ENCODE measurements at places on chromosomes 6 and 20.

DNA sequence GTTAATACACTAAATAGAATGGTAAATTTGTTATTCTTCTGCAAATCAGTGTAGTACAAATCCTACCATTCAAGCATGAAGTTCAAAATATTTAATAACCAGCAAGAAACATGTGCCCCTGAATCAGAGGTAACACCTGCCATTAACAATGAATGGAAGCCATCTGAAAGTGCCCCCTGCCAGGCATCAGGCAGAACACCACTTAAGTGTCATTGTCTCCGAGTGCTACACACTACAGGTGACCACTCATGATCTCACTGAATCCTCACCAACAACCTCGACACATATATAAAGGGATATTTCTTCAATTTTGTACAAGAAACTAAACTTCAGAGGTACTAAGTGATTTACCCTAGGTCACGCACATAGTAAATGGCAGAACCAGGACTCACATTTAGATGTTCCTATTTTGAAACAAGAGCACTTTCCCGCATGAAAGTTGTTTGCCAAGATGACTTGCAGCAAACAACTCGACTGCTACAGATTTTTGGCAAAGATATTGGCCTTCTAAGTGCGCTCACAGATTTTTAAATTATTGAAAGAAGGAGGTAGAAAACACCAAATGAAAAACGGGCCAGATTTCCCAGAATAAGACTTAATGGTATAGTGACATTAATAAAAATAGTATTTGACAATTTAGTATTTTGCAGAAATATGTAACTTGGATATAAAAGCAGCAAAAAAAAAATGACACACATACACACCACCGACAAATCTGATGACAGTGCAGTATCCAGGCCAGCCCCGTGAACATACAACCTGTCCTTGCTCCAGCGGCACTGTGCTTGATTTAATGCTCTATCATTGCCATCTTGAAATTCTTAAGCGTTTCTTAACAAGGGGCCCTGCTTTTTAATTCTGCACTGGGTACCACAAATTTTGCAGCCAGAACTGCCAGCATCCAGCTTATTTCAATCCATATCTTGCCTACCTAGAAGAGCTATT lies 274.5 kb downstream of the ALDH8A1 start:
- no peak for DNase-seq

DNA sequence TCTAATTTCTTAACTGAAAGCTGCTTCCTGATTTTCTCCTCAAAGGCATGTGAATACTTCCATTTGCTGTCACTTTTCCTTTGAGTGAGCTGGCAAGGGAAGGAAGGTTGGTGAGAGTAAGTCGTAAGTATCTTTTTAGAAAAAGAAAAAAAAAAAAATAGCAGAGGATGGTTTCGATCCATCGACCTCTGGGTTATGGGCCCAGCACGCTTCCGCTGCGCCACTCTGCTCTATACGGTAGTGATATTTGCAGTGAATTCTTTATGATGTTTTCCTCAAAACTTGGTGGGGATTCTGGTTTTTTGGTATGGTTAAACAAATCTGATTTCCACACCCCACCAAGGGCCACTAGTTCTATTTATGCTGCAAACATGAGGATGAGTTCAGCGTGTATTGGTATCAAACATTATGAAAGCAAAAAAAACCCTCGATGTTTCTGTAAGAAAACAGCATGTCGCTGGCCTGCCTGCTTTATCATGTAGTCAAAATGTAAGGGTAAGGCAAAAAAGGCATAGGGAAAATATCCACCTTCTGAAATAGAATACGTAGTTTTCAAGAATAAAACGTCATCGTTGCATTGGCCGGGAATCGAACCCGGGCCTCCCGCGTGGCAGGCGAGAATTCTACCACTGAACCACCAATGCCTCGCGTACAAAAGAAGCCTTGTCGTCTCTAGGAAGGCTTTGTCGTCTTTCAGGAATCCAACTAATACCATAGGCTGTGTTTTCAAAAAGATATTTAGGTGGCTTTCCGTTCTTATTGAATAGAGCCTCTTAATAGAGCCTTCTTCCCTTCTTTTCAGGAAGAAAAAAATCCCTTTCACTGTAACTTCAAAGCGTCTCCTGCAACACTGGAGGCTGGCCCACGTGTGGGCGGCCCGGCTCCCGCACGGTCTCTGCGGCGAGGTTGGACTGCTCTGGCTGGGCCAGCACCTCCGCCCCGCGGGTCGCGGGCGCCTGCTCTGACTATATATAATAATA lies 9.6 kb downstream of the OR2B2 start:
- peak; percentile 94 for DNase-seq

DNA sequence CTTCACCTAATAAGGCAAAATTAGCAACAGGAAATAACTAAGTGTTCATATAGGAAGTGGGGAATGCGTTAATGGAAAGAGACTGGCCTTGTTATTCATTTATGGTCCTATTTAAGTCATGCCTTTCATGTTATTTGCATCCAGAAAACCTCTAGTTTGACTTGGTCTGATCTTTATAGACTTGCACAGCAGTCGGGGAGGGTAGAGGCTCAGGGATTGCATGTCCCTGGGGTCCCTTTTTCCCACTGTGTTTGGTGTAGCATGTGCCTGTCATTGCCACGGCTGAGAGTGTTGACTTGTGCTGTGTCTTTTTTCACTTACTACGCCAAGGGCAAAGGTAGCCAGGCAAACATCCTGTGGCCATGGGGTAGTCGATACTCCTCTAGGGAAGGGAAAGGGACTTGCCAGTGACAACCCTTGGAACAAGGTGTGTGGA lies 105.4 kb upstream of the RIN2 start:
- DNase-seq = no peak

DNA sequence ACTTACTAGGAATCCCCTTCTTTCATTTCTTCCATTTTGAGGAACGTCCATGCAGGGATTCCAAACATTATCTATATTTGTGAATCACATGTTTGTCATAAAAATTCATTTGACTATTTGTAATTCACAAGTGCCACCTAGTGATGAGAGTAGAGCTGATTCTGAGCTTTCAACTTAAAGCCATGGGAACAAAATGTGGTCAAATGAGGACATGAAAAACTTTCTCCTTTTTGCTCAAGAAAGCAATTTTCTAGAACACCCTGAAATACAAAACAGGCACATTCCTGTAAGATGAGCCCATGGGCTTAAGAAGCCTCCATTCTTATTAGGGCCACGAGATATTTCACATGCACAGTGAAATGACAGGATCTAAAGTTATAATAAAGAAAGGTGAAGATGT lies 12.3 kb downstream of the MAP3K7 start:
- no peak for DNase-seq

DNA sequence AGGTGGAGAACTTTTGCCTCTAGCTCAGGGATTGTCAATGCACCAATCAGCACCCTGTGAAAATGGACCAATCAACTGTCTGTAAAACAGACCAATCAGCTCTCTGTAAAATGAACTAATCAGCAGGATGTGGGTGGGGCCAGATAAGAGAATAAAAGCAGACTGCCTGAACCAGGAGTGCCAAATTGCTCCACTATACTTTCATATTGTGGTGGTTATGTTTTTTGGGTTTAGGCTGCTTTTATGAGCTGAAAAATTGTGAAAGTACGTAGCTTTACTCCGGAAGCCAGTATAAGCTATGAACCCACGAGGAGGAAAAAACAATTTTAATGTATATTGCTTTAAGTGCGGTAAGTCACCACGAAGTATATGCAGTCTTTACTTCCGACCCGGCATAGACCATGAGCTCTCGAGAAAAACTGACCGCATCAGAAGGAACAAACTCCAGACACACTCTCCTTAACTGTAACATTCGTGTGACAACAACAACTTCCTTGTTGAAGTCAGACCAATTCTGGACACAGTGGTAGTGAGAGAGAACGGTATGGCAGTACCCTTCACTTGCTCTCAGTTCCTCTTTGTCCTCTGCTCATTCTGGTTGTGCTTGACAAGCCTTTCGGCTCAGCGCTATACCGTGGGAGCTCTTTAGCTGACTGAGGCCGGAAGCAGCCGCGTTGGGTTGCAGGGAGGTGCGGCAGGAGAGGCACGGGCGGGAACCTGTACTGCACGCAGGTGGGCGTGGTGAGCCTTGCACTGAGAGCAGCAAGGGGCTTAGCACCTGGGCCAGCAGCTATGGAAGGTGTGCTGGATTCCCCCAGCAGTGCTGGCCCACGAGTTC lies 81.9 kb upstream of the E2F3 start:
- DNase-seq = peak; percentile 94

- no peak for DNase-seq
These were observed 19.3 kb upstream of the AHCY start for GRCh38 chr20:34322267-34323105.

Measured in B cell (primary cell).